ENCODE measurements at places on chromosomes 2 and 18.

DNA sequence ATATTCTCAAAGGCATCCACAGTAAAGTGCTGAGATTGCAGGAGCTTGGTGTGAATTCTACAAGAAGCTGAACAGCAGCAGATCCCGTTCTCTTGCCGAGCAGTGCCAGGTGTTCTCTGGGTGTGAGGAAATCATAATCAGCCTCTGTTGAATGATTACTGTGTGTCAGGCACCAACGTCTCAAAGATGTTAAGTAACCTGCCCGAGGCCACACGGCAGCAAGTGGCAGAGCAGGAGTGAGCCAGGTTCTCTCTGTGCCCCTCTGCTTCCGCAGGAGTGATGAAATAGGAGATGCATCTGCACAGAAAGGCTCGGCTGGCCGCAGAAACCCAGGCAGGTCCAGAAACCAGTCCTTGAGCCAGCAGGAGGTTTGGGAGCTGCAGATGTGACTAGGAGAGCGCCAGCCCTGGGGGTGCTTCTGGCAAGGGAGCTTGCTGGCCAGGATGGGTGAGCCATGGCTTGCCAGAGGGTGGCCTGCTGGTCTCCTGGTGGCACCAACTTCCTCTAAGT lies 68.4 kb downstream of the COPS7B start:
- DNase-seq: no peak

GRCh38 chr2:233079473-233079877 lies 19.3 kb downstream of the INPP5D start:
- peak; percentile 48 for DNase-seq

GRCh38 chr2:190425221-190425866 lies 17.2 kb downstream of the MFSD6 start:
- DNase-seq: peak; percentile 72

- DNase-seq: no peak
Measured at GRCh38 chr2:34031097-34031496, 432.0 kb upstream of the FAM98A start.

- no peak for DNase-seq
Measured at GRCh38 chr18:8279781-8280330, 329.4 kb upstream of the RAB12 start.

DNA sequence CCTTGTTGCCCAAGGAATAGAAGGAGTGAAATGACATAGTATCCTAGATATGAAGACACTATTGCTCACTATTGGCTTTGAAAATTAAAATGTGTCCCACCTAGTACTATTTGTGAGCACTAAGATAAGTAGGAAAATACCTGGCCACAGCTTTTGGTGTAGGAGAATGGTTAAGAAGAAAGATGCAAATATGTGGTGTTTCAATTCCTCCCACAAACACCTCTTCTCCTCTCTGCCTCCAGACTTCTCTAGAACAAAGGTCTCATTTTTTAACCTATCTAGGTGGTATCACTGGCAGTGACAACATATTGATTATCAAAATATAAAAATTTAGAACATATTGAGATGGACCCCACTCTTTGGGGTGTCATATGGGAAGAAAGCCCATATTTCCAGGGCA lies 929.9 kb upstream of the FANCL start:
- DNase-seq: no peak

- no peak for DNase-seq
Measured at GRCh38 chr2:113134717-113135116, 7.3 kb downstream of the IL1RN start.

GRCh38 chr18:48913201-48913600 lies 37.6 kb downstream of the SMAD7 start:
- no peak for DNase-seq

DNA sequence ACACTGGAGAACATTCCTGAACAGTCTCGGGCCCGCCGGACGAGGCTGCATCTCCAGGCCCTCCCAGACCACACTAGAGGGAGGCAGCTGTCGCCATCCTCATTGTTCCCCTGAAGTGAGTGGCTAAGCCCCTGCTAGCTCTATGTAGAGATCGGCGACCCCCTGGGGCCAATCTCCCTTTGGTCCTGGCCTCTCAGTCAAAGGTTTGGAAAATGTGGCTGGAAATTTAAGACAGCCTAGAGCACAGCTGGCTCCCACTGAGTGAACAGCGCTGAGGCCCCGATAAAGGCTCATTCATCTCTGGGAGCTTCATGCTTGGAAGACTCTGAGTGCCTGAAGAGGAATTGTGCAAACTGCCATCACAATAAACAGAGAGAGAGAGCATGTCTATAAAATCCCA lies 360.3 kb downstream of the CLIP4 start:
- DNase-seq: no peak

DNA sequence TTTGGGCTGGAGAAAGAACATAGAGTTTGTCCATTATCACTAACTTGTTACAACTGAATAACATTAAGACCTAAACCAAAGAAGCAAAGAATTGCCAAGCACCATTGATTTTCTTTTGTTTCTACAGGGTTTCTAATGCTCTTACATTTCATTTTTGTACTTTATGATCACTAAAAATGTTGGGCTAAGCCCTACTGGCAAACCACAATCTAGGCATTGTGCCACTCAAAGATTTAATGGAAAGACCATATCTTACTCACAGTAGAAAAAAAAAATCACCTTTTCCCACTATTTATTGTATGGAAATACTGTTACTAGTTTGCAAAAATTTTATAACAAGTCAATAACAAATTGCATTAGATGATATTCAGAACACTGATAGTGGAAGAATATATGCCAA lies 447.4 kb upstream of the PKDCC start:
- no peak for DNase-seq

DNA sequence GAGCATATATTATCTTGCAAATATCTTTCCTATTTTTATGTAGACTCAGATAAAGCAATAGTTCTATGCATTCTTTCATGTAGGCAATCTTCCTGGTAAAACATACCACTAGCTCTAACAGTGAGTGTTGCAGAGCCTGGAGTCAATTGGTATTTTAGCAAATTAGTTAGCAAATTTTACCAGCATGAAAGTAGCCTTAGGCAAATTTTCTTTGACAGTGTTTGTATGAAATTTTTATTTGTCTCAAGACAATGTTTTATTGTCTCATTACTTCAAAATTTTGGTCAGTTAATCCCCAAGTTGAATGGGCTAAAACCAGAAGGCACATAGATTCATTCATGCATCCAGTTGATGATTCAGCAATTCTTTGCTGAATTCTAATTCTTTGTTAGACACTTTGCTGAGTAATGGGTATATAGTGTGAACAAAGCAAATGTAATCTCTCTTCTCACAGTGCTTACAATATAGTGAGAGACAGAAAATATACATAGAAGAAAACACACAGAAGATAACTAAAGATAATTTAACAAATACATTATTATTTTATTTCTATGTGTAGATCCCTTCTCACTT lies 27.1 kb downstream of the SLC38A11 start:
- DNase-seq: no peak

DNA sequence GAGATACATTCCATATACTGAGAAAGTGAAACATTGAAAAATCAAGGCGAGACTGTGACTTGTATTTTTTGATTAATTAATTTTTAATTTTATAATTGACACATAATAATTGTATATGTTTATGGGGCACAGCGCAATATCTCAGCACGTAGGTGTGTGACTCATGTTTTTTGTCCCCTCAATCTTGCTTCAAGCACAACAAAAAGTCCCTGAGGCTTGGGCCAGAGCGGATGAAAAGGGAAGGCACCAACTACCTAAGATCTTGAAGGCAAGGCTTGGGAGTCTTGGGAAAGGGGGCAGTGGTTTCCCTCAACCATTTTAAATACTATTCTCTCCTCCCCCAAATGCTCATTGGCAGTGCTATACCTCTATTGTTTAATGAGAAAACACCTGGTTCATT lies 9.9 kb downstream of the SGPP2 start:
- no peak for DNase-seq

DNA sequence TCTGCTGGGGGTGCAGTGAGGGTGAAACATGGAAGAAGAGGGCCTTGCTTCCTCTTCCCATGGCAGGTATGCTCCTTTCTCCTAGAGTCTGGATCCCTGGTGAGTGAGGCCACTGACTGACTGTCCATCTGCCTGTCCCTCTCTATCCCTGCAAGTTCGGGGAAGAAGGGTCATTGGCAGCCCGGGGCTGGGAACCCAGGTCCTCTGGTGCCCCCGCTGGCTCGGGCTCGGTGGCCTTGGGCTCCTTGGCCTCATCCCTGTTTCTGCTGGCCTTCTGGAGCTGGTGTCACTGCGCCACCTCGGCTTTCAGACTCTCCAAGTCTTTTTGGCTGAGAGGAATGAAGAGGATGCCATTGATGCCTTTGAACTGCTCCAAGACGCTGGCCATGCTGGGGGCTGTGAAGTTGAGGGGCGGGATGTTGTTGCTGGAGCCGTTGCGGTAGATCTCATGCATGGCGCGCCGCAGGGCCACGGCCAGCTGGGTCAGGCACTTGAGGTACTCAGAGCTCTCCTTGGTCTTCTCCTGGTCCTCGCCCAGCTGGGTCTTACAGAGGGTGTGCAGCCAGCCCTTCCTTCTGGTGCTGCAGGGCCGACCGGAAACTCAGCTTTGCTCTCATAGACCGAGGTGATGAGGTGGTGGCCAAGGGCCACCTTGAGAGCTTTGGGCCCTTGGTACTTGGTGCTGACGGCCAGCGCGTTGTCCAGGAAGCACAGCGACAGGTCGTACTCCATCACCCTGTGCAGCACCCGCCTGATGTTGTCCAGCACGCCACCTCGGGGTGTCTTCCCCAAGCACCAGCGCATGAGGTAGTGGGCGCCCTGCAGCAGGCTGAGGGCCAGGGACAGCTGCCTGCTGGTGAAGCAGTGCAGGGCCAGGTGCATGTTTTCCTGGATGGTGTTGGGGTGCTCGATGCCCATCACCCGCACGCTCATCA lies 6.3 kb downstream of the MEP1B start:
- no peak for DNase-seq

GRCh38 chr18:21386523-21387240 lies 144.7 kb downstream of the GREB1L start:
- DNase-seq: no peak

DNA sequence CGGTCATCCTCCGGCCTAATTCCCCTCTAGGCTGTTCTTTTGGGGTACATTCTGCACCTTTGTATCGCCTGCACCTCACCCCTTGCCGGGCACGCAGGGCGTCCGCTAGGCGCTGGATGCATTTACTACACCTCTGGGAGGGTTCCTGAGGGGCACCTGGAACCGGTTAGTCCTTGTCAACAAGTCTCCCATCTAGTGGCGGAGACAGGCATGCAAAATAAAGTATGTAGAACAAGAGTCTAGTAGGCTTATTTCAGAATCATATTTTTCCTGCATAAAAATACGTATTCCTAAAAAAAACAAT lies 705 bp upstream of the TEX261 start:
- DNase-seq: peak; percentile 79

GRCh38 chr2:236131073-236131692 lies 37.0 kb downstream of the GBX2 start:
- no peak for DNase-seq

- peak; percentile 39 for DNase-seq
Measured at GRCh38 chr18:24333084-24333483, 64.5 kb downstream of the OSBPL1A start.

DNA sequence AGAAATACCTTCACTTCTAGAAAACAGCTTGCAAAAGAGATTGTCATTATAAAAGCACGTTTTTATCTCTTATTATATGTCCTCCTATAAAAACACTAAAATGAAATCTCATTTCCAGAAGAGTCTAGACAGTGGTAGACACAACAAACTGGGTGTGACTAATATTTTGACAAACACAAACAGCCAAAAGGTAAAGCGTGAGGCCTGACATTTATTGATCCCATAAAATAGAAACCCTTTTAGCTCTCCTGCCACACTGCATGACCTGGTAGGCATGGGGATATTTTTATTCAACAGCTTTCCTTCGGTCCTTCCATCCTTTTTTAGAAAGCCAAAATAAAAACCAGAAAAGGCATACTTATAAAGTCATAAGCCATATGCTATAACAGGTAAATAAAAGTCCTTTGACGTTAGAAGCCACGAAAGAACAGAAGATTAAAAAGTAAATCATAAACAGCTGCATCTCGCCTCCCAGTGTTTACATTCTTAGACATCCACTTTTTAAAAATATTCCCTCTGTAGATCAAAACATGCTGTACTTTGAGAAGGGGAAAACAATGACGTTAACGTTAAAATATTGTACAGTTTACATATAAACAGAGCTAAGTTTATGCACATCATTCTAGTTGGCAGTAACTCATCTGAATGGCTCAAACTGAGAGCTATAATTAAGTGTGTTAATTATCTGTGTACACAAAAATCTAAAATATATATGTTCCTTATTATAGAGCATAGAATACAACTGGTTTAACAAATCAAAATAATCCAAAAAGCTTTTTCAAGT lies 44.6 kb downstream of the IRS1 start:
- DNase-seq: no peak

GRCh38 chr2:105771836-105772235 lies 27.1 kb downstream of the NCK2 start:
- no peak for DNase-seq

All from hematopoietic multipotent progenitor cell treated with erythropoietin and hydrocortisone succinate and interleukin-3 and kit ligand, for 4 days (in vitro differentiated cells).